ENCODE measurements at places on chromosomes 7 and 10.
A peak's percentile ranks its signal among the peaks of the same experiment; 100 is the strongest.

- DNase-seq: no peak
Measured at GRCh38 chr7:21580073-21580521, 37.3 kb downstream of the DNAH11 start.

DNA sequence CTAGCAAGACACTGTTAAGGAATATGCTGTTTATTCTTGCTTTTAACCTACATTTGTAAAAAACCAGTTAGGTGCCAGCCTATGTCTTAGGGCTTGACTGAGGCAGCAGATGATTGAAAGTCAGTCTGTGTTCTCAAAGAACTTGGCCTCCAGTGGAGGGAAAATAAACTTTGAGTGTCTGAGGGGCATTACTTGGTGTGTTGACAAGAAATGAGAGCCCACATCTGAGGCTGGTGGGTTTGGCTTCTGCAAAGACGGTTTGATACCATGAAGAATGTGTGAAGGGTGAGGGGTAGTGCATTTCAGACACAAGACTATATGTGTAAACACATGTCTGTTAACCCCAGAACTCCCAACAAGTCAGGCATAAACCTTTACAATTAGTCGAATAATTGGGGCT, 28.5 kb downstream of the CCSER2 start:
- DNase-seq: no peak

GRCh38 chr7:96486681-96487080, 164.8 kb upstream of the SLC25A13 start:
- DNase-seq: no peak

GRCh38 chr7:118590107-118590506, 365.6 kb downstream of the ANKRD7 start:
- no peak for DNase-seq

GRCh38 chr7:26087321-26088091, 64.5 kb upstream of the NFE2L3 start:
- no peak for DNase-seq

- no peak for DNase-seq
Measured at GRCh38 chr7:120996988-120997345, 8.5 kb downstream of the CPED1 start.

GRCh38 chr7:31125171-31125570, 73.1 kb downstream of the ADCYAP1R1 start:
- no peak for DNase-seq

DNA sequence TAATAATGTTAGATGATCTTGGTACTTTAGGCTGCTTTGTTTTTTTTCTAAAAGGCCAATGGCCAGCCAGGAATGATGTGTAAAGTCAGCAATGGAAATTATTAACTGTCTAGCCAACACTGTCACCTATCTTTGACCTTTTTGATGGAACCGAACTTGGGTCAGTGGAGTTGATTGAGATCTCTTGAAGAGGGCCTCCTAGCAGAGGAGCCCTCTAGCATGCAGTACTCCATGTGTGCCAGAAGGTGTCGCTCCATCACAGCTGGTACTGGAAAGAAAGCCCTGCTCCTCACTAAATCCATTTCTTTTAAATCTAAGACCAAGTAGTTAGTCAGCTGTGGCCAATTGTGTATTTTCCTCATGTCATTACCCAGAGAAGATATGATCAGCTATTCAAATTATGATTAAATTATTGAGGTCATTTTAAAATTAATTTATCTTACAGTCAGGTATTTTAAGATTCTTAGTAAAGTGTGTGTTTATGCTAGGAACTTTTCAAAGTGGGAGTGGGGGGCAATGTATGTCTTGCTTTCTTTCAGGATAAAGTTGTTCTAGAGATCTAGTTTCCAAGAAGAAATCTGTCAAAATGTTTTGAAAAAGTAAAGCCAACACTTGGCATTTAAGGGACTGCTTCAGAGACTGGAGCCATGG, 33.1 kb upstream of the CROT start:
- DNase-seq: no peak

GRCh38 chr7:98228801-98229200, 17.6 kb downstream of the BHLHA15 start:
- DNase-seq: no peak

DNA sequence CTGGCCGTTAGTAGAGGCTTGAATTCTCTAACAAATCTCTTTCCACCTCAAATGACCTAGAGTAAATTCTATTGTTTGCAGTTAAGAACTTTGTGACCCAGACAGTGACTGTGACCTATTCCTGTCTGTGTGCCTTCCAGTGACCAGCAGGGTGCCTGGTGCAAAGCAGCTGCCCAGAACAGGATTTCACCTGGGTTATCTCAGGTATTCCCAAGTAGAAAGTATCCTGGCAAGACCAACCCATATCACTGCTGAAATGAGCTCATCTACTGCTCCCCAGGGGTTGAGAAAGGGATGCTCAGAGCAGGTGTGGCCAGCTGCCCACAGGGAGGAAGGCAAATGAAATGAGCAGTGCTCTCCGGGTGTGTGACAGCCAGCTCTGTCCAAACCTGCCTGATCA, 2.1 kb upstream of the MSMB start:
- no peak for DNase-seq

DNA sequence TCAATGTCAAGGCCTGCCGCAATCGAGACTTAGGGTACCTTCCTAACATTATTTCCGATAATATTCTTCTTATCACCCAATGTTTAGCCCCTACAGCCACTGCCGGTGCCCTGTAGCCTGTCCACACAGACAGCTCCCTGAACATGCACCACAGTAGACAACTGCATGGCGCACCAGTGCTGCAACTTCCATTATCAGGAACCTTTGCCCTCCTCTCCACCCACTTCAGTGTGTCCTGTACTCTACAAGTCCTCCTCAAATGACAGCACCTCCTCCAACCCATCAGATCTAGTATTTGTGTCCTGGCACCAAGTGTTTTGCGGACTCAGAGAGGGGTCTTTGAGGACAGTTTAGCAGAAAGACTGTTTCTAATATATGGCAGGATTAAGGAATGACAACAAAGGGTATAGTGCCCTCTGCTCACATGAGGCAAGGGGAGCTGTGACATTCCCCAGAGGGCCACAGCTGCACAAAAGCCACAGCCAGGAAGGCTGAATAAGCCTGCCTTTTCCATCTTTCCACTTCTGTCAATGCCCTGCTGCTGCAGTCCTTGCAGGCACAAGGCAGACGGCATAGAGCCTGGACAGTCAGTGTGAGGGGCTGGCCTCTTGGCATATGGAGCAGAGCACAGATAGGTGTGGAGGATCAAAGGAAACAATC, 335.4 kb downstream of the PARD3 start:
- no peak for DNase-seq

GRCh38 chr7:143216151-143216550, 5.7 kb upstream of the TAS2R40 start:
- no peak for DNase-seq

- peak; percentile 79 for DNase-seq
Measured at GRCh38 chr10:5812283-5813090, 747 bp downstream of the GDI2 start.

- DNase-seq: no peak
Measured at GRCh38 chr10:61923210-61923949, 21.9 kb downstream of the ARID5B start.

DNA sequence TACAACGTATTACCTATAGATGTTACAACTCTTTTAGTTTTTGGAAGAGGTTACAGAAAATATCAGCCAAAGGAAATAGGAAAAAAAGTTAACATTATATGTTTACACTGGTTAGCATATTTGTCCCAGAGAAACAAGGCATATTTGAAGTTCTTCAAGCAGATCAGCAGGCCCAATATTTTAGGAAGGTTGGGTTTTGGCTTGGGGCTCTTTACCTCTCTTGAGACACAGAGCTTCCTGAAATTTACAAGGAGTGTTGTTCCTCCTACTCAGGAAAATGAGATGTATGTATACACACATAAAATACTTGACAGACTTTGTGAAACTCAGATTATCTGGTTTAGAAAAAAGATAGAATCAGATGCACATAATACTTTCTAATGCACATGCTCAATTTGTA, 323.6 kb downstream of the HGF start:
- DNase-seq: no peak

DNA sequence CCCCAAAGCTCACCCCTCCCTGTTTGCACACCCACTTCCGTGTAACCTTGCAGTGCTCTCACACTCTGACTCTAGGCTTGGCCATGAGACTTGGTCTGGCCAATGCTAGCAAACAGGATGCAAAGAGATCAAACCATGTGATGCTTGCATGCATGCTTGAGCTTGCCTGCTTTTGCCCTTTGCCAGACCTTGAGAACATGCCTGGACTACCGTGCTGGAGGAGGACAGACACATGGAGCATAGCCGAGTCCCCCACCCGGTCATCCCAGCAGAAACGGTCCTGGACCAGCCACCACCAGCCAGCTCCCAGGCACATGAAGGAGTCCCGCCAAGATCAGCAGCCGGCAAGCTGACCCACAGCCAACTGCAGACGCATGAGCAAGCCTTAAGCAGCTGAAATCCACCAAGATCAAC, 23.4 kb downstream of the PYROXD2 start:
- DNase-seq: no peak

- no peak for DNase-seq
Measured at GRCh38 chr10:77409697-77410471, 227.7 kb downstream of the KCNMA1 start.

DNA sequence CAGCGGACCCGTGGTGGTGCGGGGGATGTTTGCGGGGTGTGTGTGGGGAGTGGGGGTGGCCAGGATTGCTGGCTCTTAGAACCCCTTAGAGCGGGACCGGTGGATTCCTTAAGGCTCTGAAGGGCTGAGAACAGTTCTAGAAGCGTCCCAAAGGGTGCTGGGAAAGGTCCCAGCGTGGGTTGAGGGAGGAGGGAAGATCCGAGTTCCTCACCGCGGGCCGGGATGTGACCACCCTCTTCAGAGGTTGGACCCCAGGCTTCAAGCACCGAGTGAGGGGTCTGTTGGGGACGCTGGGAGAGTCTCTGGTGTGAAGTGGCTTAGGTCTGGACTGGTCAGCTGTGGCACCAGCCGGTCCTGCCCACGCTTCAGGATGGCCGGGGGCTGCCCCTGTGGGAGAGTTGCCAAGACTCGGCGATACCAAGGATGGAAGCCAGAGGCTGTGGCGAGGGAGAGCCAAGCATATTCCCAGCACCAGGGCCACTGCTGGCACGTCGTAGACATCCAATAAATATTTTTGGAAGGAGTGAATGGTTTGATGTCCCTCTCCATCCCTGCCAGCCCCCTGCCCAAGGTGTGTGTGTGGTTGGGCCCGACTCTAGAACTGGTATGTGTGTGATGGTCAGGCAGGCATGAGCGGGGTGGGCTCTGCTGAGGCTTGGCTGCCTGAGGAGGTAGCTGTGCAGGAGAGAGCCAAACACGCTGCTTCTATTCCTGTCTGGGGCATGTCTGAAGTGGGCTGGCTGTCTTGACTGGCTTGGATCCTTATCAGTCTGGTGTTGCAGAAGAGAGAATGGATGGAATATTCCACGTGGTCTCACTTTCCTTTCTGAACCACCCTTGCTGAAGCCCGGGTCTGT, 19.2 kb downstream of the ZNF775 start:
- DNase-seq: no peak

DNA sequence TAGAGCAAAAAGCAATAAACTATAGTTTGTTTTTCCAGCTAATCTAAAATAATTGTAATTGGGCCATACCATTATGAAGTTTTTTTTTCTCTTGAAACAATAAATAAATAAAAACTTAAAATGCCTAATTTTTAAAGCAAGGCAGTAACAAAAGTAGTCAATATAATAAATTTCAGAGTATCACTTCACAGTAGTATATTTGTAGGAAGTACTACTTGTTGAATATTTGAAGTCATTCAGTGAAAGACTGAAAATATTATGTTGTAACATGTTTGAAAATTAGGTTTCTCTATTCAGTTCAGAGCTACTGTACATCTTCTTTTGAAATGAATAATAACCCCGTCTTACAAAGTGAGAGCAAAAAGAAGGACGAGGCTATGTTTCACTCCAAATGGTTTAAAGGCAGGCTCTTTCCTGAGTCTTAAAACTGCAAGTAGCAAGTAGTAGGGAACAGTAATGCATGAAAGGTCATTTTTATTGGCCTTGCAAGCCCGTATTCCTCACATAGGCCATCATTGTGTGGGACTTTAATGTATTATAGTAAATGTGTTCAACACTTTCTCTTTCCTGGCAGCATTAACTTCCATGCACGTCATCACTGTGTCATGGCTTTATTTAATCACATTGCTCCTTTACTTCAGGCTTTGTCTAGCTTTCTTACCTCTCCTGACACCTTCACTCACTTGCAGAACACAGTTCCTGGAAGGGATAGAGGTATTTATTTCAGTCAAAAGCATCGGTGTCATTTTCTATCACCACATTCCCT, 141.4 kb downstream of the VTI1A start:
- DNase-seq: no peak

DNA sequence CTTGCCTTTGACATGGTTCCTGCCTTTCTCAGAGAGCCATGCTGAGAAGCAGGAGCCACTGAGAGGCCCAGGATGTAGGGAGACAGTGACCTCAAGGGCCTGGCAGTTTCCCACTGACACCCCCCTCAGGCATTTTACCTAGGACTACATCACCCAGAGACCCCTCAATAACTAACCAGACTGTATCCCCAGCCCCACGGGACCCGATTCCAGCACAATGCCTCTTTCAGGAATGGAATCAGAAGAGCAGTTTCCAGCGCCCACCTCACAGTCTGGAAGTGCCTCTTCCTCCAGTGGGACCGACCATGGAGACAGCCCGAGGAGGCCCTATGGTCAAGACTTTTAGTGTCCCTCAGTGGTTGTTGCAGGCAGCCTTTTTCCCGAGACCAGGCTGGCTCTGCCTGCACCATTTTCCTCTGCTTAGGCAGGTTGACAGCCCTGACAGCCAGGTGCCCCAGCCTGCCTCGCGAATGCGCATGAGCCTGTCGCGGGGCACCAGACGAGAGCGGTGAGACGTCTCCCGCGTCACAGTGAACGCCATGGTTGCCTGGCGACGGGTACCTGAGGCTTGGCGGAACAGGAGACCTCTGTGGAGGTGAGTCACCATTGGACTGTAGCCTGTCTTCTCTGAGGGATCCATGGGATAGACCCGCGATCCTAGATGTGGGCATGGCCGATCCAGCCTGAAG, 28.4 kb upstream of the ZNF273 start:
- DNase-seq: no peak

GRCh38 chr7:110568932-110569331, 522.0 kb upstream of the LRRN3 start:
- DNase-seq: no peak

- DNase-seq: no peak
Measured at GRCh38 chr7:104900525-104901239, 113.3 kb upstream of the KMT2E start.

DNA sequence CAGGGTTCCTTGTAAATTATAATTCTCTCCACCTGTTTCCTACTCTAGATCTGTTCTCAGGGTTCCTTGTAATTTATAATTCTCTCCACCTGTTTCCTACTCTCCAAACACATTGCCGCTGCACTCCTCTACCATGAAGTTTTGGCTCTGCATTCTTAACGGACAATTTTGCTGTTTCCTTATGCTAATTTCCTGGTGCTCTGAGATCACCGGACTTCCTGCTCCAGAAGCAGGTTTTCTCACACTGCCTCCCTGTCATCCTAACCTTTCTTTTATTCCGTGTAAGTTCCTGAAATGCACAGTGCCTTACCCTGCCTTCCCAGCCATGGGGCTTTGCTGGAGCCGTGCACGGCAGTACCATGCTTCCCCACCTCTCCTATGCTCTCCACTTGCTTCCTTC, 256.8 kb downstream of the PLXNA4 start:
- no peak for DNase-seq
